ENCODE measurements at places on chromosomes 12 and 14. TPM values are rescaled to one million over a fixed set of nuclear protein-coding genes. Genes with fewer than 3 reads are reported as not detected.

Gene OR4E1
- not detected for total RNA-seq

Gene EML5
- 0.40 TPM for total RNA-seq

Gene SLCO1B3
- total RNA-seq, result 13.6 TPM

Gene OASL
- total RNA-seq, result 2.5 TPM

Gene ANO4
- 0.07 TPM for total RNA-seq

Gene DBX2
- not detected for total RNA-seq

Gene PTPRO
- not detected for total RNA-seq

Gene CLEC12A
- not detected for total RNA-seq

Gene LRP1-AS
- not detected for total RNA-seq

Gene KRT6A
- 11.2 TPM for total RNA-seq

Gene ITGA7
- 1.4 TPM for total RNA-seq

Gene RIPK3
- total RNA-seq, result not detected

Gene GPR137C
- 0.05 TPM for total RNA-seq

Gene RNASE2
- total RNA-seq, result not detected

Gene TBX3
- 53.3 TPM for total RNA-seq

Gene TBC1D30
- 1.3 TPM for total RNA-seq

Gene FKBP11
- 59.4 TPM for total RNA-seq

Gene ANO2
- not detected for total RNA-seq

Gene SLC39A2
- total RNA-seq, result not detected

Gene GALNT16
- total RNA-seq, result 2.8 TPM

Gene TC2N
- total RNA-seq, result 0.77 TPM

Gene PTCSC3
- total RNA-seq, result not detected

Gene HOXC12
- not detected for total RNA-seq

Gene CPM
- total RNA-seq, result 5.7 TPM

Gene TMEM132C
- not detected for total RNA-seq

Gene SERPINA9
- not detected for total RNA-seq

Gene TRHDE
- 0.18 TPM for total RNA-seq

Gene AQP5
- not detected for total RNA-seq

Gene RARG
- total RNA-seq, result 24.6 TPM

Gene OR6C6
- not detected for total RNA-seq

Gene A2ML1
- total RNA-seq, result not detected

Gene KANSL2
- total RNA-seq, result 39.9 TPM

Gene TMEM63C
- 5.4 TPM for total RNA-seq

Gene NRDE2
- 9.1 TPM for total RNA-seq

Gene AMIGO2
- total RNA-seq, result 91.4 TPM

Gene TSHR
- not detected for total RNA-seq

Gene BIN2
- 0.09 TPM for total RNA-seq

Gene NR1H4
- 0.10 TPM for total RNA-seq

Gene SNRPF
- total RNA-seq, result 117 TPM

Gene AKAP5
- 0.35 TPM for total RNA-seq

Gene RNASE3
- not detected for total RNA-seq

Gene C12orf60
- total RNA-seq, result 1.8 TPM

Data from A549 treated with Hydrocortisone at 1 μM for 4 hours (cell line).